ENCODE measurements at places on chromosomes 1 and 21. TPM values are rescaled to one million over a fixed set of nuclear protein-coding genes. Genes with fewer than 3 reads are reported as not detected.
A peak's percentile ranks its signal among the peaks of the same experiment; 100 is the strongest.

DNA sequence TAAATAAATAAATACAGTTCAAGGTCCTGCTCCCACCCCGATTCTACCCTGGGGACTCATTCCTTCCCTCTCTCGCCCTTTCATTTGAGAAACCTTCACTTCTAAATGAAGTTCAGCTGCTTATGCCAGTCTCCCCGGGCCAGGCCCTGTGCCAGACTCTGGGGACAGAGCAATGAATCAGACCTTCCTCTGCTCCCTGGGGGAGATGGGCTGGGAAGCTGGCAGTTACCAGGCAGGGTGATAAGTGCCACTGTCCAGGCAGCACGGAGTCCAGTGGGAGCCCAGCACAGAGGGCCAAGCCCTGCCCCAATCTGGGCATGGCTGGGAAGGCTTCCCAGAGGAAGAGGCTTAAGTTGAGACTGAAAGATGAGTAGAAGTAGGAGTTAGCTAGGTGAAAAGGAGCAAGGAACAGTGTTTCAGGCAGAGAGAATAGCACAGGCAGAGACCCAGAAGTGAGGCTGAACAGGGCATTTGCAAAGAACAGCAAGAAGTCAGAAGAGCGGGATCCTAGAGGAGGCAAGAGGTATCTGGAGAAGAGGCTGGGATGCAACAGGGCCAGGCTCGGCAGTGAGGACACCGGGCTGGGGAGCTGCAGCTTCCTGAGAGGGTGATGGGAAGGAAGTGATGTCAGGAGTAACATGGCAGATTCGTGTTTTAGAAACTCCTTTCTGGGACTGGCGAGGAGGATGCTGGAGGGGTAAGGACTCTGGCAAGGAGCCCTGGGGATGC, 13.5 kb downstream of the KCNQ4 start:
- H3K4me1 ChIP-seq = peaks cover 43% of the 10 kb centered on the region
- H3K27me3 ChIP-seq = no peaks in the 10 kb centered on the region
- DNase-seq = peak; percentile 62
- H3K27ac ChIP-seq = no peak overlapping the region
- no peak overlapping the region for H3K4me3 ChIP-seq

- no peak overlapping the region for H3K4me3 ChIP-seq
- DNase-seq = no peak
- peaks cover 5% of the 10 kb centered on the region for H3K36me3 ChIP-seq
- no peaks in the 10 kb centered on the region for H3K4me1 ChIP-seq
These were observed 12.4 kb downstream of the SLC30A1 start for GRCh38 chr1:211566431-211567025.

DNA sequence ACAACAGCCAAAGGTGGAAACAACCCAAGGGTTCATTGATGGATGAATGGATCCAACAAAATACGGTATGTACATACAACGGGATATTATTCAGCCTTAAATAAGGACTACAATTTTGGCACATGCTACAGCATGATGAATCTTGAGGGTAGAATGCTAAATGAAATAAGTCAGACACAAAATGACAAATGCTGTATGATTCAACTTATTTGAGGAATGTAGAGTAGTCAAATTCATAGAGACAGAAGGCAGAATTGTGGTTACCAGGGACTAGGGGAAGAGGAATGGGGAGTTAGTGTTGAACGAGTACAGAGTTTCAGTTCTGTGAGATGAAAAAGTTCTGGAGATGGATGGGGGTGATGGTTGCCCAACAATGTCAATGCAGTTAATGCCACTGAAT, 118.0 kb upstream of the PAXBP1 start:
- H3K27me3 ChIP-seq = no peaks in the 10 kb centered on the region
- H3K4me3 ChIP-seq = no peak overlapping the region
- DNase-seq = no peak
- no peaks in the 10 kb centered on the region for H3K36me3 ChIP-seq
- H3K27ac ChIP-seq = no peak overlapping the region
- no peaks in the 10 kb centered on the region for H3K4me1 ChIP-seq

DNA sequence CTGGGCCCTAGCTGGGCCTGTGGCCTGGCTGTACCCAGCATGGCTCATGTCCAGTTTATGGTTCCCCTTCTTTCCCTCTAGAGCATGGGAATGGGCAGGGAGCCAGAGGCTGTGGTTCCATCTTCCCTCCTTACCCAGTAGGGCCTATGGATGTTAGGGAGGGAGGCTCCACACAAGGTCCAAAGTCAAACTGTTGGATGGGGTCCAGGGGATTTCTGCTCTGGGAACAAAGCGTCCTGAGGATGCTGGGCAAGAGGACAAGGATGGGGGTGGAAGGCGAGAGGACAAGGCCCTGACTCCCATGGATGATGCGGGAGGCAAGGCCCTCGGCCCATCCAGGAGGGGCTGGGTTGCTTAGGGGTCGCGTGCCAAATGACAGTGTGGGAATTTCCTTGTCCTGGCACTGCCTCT, 17.3 kb downstream of the CSF1 start:
- H3K4me3 ChIP-seq = no peak overlapping the region
- H3K4me1 ChIP-seq = peaks cover 51% of the 10 kb centered on the region
- DNase-seq = peak; percentile 79
- peak overlapping the region; percentile 84 for H3K27ac ChIP-seq
- peaks cover 17% of the 10 kb centered on the region for H3K36me3 ChIP-seq

GRCh38 chr21:41369105-41369919, 7.5 kb downstream of the MX2 start:
- peaks cover 44% of the 10 kb centered on the region for H3K36me3 ChIP-seq
- H3K4me3 ChIP-seq = peak overlapping the region; percentile 18
- no peaks in the 10 kb centered on the region for H3K27me3 ChIP-seq
- peak overlapping the region; percentile 73 for H3K27ac ChIP-seq
- peaks cover 6% of the 10 kb centered on the region for H3K4me1 ChIP-seq

DNA sequence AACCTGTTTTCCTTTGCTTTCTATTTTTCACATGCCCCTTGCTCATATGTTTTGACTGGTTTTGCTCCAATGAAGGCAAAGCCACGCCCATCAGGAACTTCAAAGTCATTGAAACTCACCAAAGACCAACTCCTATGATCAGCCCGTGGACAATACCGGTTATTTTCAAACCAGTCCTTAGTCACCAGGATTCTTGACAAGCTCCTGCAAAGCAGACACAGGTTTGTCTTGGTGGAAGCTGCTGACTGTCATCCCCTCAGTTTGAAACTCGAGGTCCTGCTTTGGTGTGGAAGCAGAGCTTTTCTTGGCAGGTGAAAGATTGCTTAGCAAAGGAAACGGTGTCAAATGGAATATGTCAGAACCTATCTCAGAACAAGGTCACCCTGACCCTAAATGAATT, 384.7 kb upstream of the CXADR start:
- no peaks in the 10 kb centered on the region for H3K4me1 ChIP-seq
- no peaks in the 10 kb centered on the region for H3K27me3 ChIP-seq
- H3K27ac ChIP-seq = no peak overlapping the region
- no peaks in the 10 kb centered on the region for H3K36me3 ChIP-seq

Gene CELA3A
- total RNA-seq = not detected

Gene RHD
- total RNA-seq = not detected
